NCI-H226 (cell line): ENCODE measurements at places on chromosomes 7 and 10.
A peak's percentile ranks its signal among the peaks of the same experiment; 100 is the strongest.

DNA sequence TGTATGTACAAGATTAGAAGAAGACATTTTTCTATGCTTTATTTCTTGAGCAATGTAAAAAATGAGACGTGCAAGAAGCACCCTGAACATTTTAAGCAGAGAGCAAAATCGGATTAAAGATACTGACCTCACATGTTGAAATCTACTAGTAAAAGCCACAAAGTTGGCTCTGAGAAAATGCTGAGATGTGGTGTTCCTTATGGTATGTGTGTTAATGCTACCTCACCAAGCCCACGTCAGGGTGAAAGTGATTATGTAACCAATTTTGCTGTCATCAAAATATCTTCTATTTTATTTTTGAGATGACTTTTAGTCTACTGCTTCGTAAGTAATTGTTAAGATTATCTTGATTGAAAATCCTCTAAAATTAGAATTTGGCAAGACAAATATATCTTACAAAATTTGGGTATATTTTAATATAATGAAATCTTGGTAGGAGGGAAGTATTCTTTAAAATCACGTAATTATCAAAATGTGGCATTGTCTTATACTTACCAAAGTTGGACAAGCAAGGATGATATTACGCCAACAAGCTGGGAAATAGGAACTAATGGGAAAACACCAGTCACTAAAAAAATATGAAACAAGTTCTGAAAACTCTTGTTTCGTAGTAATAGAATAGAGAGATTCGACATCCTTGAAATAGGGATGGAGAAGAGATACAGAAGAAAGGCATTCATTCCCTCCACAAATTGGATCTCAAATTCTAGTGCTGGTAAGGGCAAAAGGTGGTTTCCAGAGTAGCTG, 5.8 kb downstream of the ADO start:
- no peak for DNase-seq

- DNase-seq = no peak
Observed at GRCh38 chr7:77252506-77252905, 52.9 kb upstream of the FGL2 start.

GRCh38 chr7:96558530-96558929, 151.1 kb downstream of the SEM1 start:
- no peak for DNase-seq

- no peak for DNase-seq
Observed at GRCh38 chr7:127943541-127944521, 87.4 kb downstream of the LRRC4 start.

DNA sequence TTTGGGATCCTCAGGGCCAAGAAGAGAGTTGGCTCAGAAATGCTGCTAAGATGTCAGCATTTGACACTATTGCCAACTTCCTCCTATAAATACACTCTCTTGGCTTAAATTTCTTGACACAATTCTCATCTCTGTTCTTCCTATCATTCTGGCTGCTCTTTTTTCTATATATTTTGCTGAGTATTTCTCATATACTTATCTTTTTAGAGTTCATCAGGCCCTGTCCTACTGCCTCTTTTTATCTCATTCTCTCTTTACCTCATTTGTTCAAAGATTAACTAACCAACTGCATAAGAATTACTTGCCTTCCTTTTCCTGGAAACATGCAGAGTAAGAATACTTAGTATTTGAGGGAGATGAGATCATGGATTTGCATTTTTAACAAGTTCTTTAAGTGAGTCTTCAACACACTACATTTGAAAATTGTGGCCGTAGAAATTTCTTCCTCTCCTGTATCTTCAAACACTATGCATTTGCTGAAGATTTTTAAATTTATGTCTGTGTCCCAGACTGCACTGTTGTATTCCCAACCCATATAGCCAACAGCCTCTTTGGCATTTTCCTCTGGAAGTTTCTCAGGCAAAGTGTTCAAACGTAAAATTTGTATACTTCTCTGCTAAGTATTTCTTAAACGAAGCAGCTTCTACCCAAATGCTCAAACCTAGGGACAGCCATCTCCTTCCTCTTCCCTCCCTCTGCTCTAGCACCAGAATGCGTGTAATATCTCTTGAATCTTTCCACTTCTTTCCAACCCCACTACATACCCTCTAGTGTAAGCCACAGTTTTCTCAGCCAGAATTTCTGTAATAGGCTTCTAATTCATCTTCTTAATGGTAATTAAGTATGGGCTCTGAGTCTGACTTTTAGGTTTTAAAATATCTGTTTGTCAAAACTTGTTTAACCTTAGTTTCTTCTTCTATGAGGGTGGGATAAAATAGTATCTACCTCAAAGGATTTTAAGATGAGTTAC, 35.5 kb downstream of the ARL4A start:
- DNase-seq = no peak

DNA sequence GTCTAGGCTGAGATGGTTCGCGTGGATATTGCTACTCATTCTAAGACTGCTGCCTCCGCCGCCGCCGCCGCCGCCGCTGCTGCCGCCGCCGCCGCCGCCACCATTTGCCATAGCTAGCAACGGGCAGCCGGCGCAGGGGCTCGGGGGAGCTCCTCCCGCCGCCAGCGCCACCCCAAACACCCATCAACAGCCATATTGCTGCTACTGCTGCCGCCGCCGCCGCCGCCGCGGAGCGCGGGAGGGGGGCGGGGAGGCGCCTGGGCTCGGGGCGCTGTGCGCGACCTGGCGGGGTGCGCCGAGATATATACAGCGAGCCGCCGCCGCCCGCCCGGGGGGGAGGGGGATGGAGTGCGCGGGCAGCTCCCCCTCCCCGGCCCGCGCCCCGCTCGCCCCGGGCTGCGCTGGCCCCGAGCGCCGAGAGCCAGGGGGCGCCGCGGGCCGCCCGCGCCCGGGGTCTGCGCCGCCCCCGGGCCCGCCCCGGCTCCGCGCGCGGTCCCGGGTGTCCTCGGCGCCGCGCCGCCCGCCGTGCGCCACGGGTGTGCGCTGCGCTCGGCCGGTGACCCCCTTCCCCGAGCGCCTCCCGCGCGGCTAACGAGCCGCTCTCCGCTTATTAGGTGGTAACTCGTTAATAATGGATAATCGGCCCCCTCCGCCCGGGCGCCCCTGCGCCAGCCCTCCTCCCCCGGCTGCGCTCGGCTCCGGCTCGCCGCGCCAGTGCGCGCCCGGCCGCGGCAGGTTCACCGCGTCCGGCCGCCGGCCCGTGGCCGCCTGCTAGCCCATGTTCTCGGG, at the start of gene KCNMA1:
Gene KCNMA1 (minus strand): TSS at position 277 of the 789 bp plus-strand sequence.
- DNase-seq = peak; percentile 63

DNA sequence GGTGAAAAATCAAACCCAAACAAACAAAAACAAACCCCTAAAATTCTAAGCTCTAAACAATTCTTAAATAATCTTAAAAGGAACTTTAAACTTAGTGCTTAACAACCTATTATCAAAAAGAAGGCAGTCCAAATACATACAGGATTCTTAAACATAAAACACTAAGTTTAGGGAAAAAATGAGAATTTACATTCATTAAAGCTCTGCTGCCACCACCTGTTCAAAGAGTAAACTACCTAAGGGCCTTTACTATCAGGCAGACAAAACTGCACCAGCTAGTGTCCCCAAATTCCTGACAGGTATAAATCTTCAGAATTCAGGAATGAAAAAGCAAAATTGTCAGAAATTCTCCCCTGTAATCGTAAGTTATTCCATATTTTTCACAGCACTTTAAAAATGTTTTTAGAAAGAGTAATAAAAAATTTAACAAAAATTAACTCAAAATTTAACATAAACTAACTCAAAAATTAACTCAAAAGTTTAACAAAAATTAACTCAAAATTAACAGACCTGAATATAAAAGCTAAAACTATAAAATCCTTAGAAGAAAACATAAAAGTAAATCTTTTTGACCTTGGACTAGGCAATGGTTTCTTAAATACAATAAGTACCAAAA, 55.1 kb downstream of the PDZD8 start:
- DNase-seq = no peak
